ENCODE measurements at places on chromosomes 5 and 9. TPM values are rescaled to one million over a fixed set of nuclear protein-coding genes. Genes with fewer than 3 reads are reported as not detected.

- no peak overlapping the region for H3K4me3 ChIP-seq
- no peaks in the 10 kb centered on the region for H3K36me3 ChIP-seq
- peaks cover 40% of the 10 kb centered on the region for H3K4me1 ChIP-seq
- DNase-seq: peak; percentile 70
- no peaks in the 10 kb centered on the region for H3K27me3 ChIP-seq
Observed at GRCh38 chr5:148956477-148957385, 106.1 kb downstream of the SH3TC2 start.

Gene EQTN
- total RNA-seq: not detected

DNA sequence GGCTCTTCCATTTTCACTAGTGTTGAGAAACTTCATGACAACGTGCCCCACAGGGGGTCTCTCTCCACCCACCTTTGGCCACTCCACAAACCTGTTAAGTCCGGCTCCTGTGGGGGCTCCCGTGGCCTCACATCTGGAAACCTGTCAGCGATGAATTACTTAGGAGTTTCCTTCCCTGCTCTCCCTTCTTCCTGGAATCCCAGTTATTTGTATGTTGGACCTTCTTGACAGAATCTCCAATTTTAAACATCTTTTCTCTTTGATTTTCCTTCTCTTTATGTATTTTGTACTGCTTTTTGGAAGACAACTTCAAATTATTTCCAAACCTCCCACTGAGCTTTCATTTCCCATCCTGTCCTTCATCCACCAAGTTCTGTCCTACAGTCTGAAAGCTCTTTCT is 55.1 kb upstream of the NRARP start:
- no peaks in the 10 kb centered on the region for H3K36me3 ChIP-seq
- H3K4me1 ChIP-seq: no peaks in the 10 kb centered on the region
- no peak for DNase-seq
- no peak overlapping the region for H3K4me3 ChIP-seq
- no peaks in the 10 kb centered on the region for H3K27me3 ChIP-seq

- peak; percentile 97 for DNase-seq
- H3K36me3 ChIP-seq: no peaks in the 10 kb centered on the region
Observed at GRCh38 chr5:17203329-17204132, 13.9 kb upstream of the BASP1 start.

Gene DROSHA
- total RNA-seq: 84.1 TPM

DNA sequence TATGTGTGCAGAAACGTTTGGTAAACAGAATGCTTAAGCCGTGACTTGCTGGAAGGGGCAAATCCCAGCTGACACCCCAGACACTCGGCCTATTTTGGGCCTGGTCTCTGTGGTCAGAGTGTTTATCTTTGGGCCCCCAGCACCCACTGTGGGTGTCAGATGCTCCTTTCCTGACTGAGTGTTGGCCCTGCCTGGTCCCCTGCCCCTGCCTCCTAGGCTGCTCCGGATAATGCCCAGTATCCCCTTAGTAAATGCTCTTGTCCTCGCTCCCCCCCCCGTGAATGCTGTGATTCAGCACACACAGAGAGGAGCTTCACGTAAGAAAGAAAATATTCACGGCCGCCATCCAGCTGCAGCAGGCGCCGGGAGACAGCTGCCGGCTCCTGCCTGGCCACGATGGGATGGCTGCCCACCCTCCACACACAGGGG is 11.3 kb upstream of the ANGPTL2 start:
- no peak for DNase-seq
- no peaks in the 10 kb centered on the region for H3K36me3 ChIP-seq
- H3K4me3 ChIP-seq: no peak overlapping the region
- no peak overlapping the region for H3K27ac ChIP-seq

- H3K27me3 ChIP-seq: no peaks in the 10 kb centered on the region
- no peak overlapping the region for H3K4me3 ChIP-seq
- no peaks in the 10 kb centered on the region for H3K4me1 ChIP-seq
Observed at GRCh38 chr5:139845846-139846681, 50.5 kb downstream of the PSD2 start.

Gene UGCG
- total RNA-seq: 27.0 TPM

Gene PCDHB10
- total RNA-seq: 0.33 TPM

Gene PCDHGB3
- total RNA-seq: 1.2 TPM

Gene PPIC
- 14.6 TPM for total RNA-seq
